ENCODE measurements at places on chromosomes 7 and 10.

- peak; percentile 31 for DNase-seq
Measured at GRCh38 chr10:29496341-29497162, 138.2 kb downstream of the SVIL start.

GRCh38 chr7:36272567-36273269 is 116.9 kb upstream of the ANLN start:
- no peak for DNase-seq

DNA sequence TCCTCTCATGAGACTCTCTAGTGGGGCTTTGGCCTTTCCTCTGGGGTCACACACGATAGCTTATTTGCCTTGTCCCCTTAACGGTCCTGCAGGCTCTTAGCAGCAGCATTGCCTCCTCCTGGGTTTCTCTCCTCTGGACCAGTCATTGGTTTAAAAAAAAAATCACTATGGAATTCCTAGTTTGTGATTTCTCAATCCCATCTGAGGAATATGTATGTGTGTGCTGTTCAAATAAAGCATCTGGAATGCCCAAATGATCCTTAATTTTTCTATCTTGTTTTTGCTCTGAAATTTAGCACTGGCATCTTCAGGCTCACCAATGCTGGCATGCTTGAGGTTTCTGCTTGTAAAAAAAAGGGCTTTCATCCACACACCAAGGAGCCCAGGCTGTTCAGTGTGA is 30.5 kb downstream of the ACTA2 start:
- no peak for DNase-seq

GRCh38 chr10:3294919-3295581 is 122.5 kb upstream of the PITRM1 start:
- DNase-seq = no peak

DNA sequence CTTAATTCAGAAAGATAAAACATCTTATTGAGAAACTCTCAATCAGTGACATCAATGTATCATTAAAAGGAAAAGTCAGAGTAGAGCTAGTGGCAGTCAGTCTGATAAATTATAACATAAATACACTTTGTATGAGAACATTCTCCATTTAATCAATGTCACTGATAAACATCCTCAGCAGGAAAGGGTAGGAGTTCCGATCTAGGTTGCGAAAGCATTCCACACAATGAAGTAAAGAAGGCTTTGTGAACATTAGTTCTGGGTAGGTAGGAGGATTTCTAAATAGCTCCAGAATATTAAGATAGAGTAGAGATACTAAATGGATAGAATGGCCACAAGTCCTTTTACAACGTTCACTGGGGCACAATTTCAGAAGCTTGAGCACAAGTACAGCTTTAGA is 179.7 kb upstream of the MALRD1 start:
- DNase-seq = no peak

DNA sequence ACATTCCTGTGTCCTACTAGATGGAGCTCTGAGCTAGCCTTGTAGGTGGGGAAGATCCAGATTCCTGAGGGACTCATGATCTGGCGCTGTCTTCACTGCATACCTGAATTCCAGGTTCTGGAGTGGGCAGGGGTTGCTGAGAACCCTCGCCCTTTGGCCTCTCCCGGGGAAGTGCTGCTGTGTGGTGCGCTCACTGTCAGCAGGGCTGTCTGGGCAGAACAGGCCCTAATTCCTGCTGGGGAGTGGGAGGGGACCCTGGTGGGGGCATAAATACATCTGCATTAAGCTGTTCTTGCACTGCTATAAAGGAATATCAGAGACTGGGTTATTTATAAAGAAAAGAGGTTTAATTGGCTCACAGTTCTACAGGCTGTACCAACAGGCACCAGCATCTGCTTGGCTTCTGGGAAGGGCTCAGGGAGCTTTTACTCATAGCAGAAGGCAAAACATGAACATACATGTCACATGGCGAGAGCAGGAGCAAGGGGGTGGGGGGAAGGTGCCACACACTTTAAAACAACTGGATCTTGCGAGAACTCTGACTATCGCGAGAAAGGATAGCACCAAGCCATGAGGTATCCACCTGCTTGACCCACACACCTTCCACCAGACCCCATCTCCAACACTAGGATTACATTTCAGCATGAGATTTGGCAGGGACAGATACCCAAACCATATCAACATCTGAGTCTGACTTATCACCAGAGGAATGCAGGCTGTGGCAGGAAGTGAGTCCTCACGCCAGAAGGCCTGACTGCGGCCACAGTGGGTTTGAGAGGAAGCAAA is 115.0 kb downstream of the ADCY1 start:
- DNase-seq = no peak

GRCh38 chr10:44281089-44281613 is 103.7 kb downstream of the CXCL12 start:
- no peak for DNase-seq

GRCh38 chr7:143171697-143172096 is 11.5 kb upstream of the TAS2R39 start:
- DNase-seq = no peak

DNA sequence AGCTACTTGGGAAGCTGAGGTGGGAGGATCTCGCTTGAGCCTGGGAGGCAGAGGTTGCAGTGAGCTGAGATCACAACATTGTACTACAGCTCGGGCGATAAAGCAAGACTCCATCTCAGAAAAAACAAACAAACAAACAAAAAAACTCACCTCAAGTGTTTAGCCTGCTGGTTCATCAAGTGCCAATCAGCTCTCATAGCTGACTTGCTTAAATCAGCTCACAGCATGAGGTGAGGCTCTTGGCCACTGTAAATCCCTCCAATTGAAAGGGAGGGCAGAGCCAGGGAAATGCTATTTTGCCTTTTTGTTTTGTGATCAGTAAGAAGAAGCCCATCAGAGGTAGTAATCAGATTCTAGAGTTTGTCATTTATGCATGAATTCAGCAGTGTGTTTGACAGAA is 112.3 kb downstream of the RAB11FIP2 start:
- DNase-seq = no peak

GRCh38 chr10:24894309-24894708 is 58.1 kb downstream of the PRTFDC1 start:
- no peak for DNase-seq

- no peak for DNase-seq
Measured at GRCh38 chr10:9986786-9987185, 1030.9 kb upstream of the CELF2 start.

GRCh38 chr7:152145853-152146466 is 120.5 kb downstream of the GALNT11 start:
- peak; percentile 22 for DNase-seq

DNA sequence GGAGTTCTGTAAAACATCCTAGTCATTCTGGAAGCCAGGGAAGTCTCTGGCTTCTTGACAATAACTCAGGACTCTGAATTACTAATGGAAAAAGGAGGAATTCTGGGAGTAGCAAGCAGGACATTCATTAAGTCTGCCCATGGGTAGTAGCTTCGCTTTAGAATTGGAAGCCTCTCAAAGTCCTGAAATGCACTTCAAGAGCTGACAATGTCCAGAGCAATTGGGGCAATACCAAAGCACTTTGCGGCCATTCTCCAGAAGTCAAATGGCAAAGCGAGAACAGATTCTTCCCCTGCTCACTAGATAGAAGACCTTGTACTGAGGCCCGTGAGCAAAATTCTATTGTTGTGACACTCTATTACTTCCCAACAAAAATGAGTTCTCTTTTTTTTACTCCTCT is 150.3 kb upstream of the FRMD4A start:
- DNase-seq = no peak

DNA sequence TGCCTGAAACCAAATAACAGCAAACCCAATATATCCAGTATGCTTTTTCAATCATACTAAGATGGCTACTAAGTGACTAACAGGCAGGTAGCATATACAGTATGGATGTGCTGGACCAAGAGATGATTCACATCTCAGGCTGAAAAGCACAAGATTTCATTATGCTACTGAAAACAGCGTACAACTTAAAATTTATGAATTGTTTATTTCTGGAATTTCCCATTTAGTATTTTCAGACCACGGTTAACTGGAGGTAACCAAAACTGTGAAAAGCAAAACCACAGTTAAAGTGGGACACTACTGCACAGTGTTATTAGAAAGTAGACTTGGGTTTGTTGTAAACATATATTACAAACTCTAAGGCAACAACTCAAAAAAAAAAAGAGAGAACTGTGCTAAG is 91.5 kb downstream of the KMT2C start:
- DNase-seq = no peak

DNA sequence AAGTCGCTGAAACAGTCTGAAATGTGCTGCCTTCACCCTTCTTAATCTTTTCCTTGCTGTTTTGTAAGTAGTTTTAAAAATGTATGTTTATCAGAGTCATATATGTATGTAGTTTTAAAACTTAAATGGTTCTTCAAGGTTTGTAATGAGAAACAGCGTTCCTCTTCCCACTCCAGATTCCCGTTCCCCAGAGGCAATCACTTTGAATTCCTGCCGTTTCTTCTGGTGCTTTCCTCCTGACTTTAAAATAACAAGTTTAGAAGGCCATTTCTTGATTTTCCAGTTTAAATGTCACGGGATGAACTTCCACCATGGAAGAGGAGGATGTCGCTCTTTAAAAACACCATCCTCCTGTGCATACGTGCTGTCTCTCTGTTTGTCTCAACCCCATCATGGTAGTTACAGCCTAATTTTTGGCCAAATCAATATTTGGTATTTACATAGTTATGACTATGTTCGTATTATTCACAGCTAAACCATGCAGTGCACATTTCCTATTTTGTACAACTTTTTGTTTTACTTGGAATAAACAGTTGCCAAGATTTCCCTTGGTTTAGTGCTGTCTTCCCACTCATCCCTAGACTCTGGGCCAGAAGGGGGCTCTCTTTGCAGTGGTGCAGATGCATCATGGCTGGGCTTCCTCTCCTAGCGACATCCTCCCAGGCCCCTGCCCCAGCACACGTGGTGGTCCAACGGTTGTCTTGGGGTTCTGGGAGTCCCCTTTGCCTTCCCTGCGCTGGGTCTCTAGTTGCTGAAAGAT is 151.4 kb downstream of the PTPN20 start:
- no peak for DNase-seq

DNA sequence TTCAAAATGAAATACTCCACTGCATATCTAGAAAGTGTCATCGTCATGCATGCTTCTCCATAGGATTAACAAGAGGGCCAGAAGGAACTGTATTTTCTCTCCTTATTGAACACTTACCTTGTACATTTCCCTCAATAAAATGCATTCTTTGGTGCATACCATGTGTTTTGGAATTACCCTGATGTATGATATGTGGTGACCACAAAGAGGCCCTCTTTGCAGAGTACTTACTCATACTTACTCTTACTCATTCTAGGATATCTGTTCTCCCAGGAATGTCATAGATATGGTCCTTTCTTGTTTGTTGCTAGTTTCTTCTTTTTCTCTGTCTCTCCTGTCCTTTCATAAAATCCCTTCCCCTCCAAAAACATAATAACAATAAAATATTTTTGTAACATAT is 1087.1 kb upstream of the POT1 start:
- no peak for DNase-seq

- no peak for DNase-seq
Measured at GRCh38 chr7:91694351-91694841, 186.1 kb downstream of the MTERF1 start.

GRCh38 chr7:158397885-158398284 is 189.7 kb downstream of the PTPRN2 start:
- DNase-seq = no peak

DNA sequence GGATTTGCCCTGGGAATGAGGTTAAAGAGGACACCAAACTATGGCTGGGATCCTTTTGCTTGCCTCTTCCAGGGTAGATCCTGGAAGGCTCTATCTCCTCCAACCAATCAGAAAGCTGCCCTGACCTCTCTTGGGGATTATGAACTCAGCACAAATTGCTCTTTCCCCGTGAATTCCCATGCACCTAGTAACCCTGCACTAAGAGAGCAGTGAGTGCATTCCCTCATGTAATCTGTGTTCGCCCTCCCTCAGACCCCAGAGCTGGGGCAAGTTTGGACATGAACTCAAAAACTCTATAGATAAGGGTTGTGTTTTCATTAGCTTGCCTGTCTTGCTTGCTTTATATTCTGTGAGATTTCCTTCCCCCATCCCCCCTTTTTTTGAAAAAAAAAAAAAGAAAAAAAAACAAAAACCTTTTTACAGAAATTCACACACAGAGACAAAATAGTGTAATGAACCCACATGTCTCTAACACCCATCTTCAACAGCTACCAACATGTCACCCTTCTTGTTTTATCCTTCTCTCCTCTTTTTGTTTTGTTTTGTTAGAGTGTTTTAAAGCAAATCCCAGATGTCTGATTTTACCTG is 225.5 kb upstream of the TCF7L2 start:
- DNase-seq = no peak

DNA sequence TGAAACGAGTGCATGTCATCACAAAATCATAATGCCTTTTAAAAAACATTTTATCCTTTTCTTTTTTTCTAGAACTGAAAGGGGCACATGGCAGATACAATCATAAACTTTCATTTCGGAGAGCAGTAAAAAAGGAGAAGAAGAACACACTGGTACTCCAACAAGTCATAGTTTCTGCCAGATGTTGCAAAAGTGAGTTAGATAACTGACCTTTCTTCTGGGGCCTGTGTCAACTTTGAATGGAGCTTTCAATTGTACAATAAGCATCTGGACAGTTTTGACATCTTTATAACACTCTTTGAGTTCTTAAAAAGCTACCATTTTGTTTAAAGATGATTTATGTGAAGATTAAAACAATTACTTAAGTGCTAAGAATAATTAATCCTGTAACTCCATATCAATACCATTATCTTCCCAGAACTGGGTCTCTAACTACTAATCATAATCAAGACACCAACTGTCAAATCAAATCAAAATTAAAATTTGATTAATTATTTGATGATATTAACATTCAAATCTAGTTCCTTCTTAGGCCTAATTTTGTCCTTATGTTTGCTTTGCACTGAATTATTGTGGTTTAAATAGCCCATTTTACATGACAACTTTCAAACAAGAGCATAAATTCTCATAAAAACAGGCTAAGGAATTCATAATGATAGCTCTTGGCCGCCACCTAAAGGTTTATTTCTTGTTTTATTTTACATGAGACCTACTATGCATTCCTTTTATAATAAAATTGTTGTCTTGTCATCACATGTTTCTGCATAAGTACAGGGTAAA is 19.5 kb upstream of the ITGB8 start:
- no peak for DNase-seq

DNA sequence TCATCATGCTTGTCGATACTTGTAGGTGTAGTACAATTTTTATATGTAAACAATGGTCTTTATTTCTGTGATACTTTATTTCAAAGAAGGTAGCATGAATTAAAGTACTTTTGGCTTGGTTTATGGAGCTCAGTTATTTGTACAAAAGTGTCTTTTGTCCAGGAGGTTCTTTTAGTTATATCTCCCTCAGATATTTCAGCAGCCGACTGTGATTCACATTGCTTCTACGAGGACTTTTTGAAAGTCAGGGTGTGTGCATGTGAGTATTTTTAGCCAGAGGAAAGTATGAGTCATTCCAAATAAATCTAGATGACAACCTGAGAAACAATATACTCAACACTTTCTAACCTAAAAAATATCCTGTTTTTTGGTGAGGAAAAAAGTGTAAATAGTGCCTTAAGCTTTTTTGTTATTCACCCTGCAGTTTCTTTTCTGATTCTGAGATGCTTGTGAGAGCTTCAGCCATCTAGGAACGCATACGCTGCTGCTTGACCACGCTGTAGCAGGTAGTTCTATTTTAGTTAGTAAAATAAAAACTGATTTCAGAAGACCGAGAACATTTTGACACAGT is 595 bp upstream of the SUN1 start:
- no peak for DNase-seq

- DNase-seq = no peak
Measured at GRCh38 chr10:114301177-114301576, 62.1 kb downstream of the VWA2 start.

- DNase-seq = no peak
Measured at GRCh38 chr7:85324145-85324799, 137.4 kb upstream of the SEMA3D start.

Data from stimulated activated CD4-positive, alpha-beta T cell treated with anti-CD3 and anti-CD28 coated beads, Interleukin-4, amount 100 ng/mL, for 4 hours (primary cell).